ENCODE measurements at places on chromosomes 13 and 19.

GRCh38 chr13:80547885-80548825 lies 207.2 kb upstream of the SPRY2 start:
- DNase-seq, result no peak

DNA sequence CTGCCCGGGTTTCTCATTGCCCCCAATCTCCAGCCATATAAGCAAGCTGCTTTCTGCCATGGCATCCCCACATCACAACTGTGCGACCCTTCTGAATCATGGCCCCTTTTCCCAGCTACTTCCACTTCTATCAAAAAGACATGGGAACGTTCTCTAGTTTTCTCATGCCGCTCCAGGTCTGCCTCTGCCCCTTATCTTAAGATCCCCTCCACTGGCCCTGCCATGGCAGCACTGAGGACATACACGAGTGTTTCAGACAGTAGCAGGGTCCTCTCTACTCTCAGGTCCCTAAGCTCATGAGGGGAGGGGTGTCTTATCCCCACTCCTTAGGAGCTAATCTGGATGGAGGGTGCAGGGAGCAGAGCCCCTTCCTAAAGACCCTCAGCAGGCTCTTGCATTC lies 5.5 kb upstream of the AMER2 start:
- no peak for DNase-seq

DNA sequence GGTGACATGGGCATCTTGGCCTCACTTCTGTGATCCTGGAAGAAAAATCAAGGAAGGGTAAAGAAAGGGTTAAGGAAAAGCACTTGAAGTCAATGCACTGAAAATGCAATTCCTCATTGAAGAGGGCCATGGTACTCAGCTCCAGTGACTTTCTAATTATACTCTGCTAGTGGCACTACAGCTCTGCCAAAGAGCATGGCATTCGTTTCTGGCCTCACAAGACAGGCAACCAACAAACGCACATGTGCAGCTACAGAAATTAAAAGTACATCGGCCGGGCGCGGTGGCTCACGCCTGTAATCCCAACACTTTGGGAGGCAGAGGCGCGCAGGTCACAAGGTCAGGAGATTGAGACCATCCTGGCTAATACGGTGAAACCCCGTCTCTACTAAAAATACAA lies 21.8 kb downstream of the SACS start:
- DNase-seq, result no peak

DNA sequence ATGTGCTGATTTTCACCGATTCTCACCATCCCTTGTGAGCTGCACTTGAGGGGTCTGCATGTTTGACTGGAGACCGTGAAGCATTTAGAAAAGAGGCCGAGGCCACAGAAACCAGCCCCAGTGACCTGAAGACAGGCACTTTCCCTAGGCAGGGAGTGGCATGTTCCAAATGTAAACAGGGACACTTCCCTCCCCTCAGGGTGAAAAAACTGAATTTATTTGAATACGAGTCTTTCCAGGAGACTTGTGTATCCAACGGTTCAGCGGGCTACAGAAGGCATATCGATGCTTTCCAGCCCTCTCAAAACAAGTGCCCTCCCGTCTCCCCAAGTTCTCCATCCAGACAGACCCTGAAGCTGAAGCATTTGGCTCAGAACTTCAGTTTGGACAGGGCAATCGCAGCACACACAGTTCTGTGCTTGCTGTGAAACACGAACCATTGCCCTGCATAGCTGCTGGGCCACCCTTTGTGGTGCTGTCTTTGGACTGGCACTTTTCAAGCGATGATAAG lies 106.1 kb downstream of the ZIC5 start:
- no peak for DNase-seq

- DNase-seq, result no peak
Observed at GRCh38 chr13:80363890-80364503, 23.1 kb upstream of the SPRY2 start.

DNA sequence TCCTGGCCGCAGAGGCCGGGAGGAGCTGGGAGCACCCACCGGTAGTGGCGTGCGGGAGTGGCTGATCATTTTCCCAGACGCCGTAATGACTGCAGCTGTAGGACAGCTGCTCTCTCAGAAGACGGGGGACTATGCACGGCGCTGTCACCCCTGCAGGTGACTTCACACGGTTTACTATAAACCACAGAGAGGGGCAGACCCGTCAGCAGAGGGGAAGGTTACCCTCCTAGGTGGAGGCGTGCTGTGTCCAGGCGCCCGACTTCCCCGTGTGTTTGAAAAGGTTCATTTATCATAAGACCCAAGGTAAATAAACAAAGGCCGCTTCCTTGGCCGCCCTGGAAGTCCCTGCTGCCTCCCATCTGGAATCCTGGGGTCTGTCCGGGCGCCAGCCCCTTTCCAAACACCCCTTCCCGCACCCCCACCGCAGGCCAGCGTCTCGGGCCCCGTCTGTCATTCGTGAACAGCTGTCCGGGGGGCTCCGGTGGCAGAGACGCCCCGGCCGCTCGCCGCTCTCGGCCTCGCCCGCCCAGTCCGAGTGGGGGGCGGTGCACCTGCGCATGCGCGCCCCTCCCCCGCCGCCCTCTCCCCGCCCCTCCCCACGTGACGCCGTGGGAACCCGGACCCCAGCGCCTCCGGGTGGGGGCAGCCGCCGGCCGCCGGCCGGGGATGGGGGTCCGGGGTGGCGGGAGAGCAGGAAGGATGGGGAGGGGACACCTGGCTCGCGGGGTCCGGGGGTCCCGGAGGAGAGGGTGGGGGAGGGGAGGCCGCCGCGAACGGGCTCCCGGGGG lies 915 bp downstream of the SHC2 start:
- DNase-seq, result no peak

DNA sequence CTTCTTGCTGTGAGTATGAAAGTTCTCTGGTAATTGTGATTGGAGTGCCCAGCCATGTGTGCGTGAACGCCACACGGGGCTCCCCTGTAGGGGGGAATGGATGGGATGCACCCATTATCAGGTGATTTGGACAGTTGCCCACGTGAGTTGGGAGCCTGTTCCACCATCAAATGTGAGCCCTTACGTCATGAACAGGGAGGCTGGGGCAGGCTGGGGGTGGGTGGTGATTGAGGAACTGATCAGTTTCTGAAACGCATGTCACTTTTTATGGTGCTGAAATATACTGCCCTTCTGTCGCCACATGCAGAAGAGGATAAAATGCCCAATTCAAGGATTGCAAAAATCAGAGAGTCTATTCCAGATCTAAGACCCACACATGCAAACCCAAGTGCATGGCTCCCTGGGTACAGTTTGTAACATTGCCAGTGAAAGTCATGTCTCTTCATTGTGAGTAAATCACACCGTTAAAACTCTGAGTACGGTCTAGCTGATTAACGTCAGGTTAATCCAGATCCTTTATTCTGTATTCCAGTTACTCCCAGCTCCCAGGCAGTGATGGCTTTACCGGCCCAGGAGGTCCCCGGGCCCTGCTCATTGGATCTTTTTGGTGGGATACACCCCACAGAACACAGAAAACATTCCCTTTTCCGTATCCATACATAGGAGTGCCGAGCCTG lies 90.2 kb downstream of the RAB20 start:
- no peak for DNase-seq

DNA sequence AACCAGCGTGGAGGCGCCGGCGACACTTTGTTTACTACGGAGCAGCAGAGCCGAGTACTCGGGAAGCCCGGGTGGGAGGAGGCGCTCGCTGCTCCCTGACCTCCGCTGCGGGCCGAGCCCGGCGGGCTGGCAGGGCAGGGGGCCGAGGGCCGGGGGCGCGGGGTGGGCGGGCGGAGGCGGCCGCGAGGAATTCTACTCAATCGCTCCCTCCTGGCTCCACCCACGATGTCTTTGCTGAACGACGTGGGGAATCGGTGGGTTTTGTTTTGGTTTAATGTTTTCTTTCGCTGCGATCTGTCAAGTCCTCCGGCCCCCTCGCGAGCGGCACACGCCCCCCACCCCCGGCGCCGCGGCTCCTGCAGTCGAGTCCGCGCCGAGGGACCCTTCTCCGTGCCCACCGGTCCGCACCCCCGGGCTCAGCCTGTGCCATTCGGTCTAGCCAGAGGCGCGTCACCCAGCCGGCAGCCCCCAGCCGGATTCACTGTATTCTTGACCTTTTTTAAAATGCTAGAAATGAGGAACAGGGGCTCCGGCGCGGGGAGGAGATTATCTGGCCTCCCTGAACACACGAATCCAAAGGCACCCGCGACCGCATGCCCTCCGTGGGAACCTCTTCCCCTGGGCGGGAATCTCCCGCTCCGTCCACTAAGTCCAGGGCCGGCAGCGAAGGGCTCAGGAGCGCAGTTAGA lies 636 bp upstream of the FOXO1 start:
- DNase-seq, result no peak

DNA sequence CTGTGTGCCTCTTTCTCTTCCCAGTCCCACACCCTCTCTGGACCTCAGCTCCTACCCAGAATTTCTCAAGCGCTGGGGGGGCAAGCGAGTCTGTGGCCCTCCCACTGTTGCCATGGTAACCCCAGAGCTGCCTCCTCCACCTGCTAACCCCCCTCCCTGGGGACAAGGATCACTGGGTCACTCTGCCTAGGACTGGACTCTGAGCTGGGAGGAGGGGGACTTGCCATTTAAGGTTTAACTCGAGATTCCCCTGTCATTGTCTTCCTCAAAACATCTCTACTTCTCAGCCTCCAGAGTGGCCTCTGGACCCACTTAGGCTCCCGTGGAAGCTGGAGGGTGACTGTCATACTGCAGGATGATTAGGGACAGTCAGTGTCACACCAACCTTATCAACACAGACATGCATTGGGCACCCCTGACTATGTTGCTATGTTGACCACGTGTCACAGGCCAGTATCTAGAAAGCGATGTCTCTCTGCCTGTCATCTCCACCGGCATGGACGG lies 2.2 kb downstream of the PALM3 start:
- DNase-seq, result no peak

DNA sequence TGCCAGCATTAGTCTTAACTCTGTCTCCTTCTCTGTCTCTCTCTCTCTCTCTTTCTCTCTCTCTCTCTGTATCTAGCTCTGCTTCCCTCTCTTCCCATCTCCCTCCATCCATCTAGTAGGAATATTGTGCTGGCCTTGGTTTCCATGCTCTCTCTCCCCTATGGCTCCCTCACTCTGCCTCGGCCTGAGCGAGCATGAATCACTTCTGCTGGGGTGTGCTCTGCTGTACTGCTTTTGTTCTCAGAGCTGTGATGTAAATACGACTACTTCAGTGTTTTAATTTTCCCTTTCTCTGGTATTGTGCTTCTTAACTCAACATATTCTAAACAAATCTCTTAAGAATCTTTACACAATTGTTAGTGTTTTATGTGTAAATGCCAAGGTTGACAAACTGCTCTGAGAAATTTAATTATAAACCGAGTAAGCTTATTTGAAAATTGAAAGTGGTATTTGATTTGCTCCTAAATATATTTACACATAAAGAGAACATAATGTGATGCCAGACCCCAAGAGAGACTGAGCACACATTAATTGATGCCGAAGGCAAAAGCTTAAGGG lies 211.5 kb upstream of the KL start:
- DNase-seq, result no peak

DNA sequence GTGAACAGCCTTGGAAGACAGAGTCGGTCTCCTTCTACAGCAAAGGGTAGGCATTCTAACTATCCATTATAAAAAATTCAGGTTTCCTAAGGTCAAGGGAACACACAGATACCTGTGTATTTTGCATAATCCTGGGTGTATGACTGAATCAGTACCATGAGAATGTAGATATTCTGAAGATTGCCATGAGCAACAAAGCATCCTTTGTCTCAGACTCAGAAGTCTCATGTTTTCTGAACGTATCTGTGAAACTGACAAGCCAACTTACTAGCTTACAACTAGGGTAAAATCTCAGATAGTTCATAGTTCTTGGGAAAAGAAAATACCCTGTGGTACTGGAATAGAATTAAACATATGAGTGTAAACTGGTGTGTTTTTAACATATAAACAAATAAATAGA lies 6.5 kb downstream of the ZNF566 start:
- DNase-seq, result no peak

GRCh38 chr13:42149136-42149535 lies 100.7 kb downstream of the DGKH start:
- DNase-seq, result no peak

Data from GM18507 (cell line).